ENCODE measurements at places on chromosomes 7 and 10. TPM values are rescaled to one million over a fixed set of nuclear protein-coding genes. Genes with fewer than 3 reads are reported as not detected.

The PLXDC2 gene
- 51.4 TPM for total RNA-seq

The ACTL6B gene
- not detected for total RNA-seq

The AMPH gene
- 0.26 TPM for total RNA-seq

The RNF148 gene
- total RNA-seq: 0.40 TPM

The TMEM168 gene
- 21.9 TPM for total RNA-seq

The GGCT gene
- 19.8 TPM for total RNA-seq
